ENCODE measurements at places on chromosomes 6 and 20.

GRCh38 chr6:168559574-168560098, 118.7 kb downstream of the SMOC2 start:
- DNase-seq = no peak

- no peak for DNase-seq
Measured at GRCh38 chr6:150686566-150686965, 86.9 kb downstream of the PLEKHG1 start.

GRCh38 chr6:145668844-145669243, 66.5 kb downstream of the EPM2A start:
- no peak for DNase-seq

GRCh38 chr6:158589366-158589765, 29.5 kb downstream of the TMEM181 start:
- DNase-seq = no peak

DNA sequence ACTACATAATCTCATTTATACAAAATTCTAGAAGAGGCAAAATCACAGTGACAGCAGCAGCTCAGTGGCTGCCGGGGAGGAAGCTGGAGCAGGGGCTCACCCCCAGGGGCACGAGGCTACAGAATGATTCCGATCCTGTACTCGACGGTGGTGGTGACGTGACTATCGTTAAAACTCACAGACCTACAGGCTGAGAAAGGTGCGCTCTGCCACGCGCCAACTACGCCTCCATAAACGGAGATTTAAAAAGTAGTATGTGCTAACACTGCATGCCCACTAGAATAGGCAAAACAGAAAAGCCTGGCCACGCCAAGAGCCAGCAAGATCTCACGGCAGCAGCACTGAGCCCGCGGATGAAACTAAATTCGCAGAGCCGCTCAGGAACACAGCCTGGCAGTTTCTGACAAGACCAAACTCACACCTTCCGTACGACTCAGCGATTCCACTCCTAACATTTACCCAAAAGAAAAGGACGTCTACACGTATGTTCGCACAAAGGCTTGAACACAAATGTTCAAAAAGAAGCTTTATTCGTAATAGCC, 25.2 kb downstream of the TAF4 start:
- no peak for DNase-seq

DNA sequence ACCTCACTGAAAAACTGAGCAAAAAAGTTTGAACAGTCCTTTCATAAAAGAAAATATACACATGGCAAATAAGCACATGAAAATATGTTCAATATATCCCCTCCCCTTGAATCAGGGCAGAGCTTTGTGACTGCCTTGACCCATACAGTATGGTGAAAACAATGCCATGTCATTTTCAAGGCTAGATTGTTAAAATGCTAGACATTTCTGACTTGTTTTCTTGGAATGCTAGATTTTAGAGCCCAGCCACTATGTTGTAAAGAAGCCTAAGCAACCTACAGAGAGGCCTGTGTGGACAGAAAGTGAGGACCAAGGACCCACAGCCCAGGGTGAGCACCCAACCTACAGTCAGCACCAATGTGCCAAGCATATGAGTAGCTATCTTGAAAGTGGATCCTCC, 17.1 kb upstream of the ASF1A start:
- no peak for DNase-seq

DNA sequence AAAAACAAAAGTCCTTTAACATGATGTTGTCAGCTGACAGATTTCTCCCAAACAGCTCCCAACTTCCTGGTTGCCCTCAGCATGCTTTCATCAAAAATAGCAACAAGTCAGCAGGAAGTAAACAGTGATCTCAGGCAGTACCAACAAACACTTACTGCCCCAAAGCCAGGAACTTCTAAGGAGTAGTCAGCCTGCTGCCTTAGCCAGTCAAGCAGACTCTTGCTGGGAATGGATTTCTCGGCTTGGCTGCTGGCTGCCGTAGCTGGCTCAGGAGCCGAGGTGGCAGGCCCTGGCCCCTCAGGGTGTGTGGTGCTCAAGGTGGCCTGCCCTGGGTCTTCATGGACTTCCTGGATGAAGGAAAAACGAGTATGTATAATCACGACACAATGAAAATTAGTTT, 46.6 kb upstream of the EMILIN3 start:
- DNase-seq = no peak
